ENCODE measurements at places on chromosomes 2 and 18. TPM values are rescaled to one million over a fixed set of nuclear protein-coding genes. Genes with fewer than 3 reads are reported as not detected.

DNA sequence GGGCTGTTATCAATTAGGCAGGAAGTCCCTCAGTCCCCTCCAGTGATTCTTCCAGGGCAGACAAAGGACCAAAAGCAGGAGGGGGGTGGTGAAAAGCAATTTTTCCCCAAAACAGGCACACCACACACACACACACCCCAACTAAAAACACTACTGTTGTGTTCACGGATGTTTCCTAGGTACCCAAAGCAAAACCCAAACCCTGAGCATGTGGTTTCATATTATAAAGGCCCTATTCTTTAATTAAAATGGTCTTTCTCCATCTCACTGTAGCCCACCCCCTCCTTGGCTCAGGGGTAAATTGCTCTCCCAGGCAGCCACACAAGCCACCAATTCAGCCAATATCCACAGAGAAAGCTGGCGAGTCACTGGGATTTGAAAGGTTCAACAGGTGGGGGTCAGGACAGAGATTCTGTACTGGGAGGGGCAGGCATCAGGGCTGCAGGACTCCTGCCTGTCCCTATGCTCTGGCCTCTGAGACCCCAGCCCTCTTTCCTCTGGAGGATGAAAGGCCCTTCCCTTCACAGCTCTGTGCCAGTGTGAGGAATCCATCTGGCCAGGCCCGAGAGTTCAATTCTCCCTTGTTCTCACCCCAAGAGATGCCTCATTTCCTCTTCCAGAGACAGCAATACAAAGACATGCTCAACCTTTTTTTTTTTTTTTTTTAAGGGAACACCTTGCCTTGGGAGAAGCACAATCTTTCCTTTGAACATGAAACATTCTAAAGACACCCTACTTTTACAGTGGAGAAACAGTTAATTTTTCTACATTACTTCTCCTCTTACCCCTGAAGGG, 43.6 kb downstream of the SPRED2 start:
- no peak overlapping the region for H3K4me3 ChIP-seq
- peaks cover 12% of the 10 kb centered on the region for H3K4me1 ChIP-seq
- H3K27me3 ChIP-seq = no peaks in the 10 kb centered on the region
- no peak overlapping the region for H3K27ac ChIP-seq

DNA sequence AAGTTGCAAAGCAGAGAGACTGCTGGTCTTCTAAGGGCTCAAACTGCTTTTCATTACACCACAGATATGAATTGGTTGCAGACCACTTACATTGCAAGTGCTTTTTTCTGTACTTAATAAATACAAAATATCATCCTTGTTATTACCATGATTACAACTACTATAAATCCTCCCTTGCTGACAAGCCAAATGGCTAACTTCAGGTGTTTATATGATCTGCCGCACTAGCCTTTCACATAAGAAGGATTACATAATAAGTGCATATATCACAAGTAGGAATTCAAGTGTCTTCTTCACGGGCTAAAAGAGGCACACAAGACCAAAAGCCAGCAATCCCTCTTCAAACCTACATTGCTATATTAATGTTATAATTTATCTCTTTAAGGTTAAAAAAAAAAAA, 373.0 kb downstream of the ZEB2 start:
- H3K4me1 ChIP-seq = no peaks in the 10 kb centered on the region
- no peak overlapping the region for H3K27ac ChIP-seq
- H3K36me3 ChIP-seq = no peaks in the 10 kb centered on the region
- no peak for DNase-seq
- no peak overlapping the region for H3K4me3 ChIP-seq

Gene DTNA
- 7.3 TPM for total RNA-seq

DNA sequence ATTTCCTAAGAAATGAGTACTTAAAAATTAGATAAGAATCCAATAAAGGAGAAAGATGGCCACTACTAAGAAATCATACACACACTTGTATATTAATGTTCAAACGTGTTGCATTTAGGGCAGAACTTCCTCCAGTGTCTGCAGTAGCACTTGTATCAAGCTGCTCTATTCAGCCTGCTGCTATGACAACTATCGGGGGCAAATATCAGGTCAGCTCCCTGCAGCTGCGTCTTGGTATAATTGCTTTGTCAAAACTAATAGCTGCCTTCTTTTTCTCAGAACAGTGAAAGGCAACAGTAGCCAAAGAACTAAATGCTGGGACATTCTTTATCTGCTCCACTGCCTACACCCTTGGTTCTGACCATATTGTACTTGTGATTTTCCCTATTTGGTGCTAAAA, 300.7 kb downstream of the NOL4 start:
- H3K4me3 ChIP-seq = no peak overlapping the region
- H3K27ac ChIP-seq = no peak overlapping the region
- H3K4me1 ChIP-seq = peaks cover 3% of the 10 kb centered on the region
- no peaks in the 10 kb centered on the region for H3K36me3 ChIP-seq

Gene GPR39
- 0.64 TPM for total RNA-seq

Gene ITPRIPL1
- total RNA-seq = 14.5 TPM

DNA sequence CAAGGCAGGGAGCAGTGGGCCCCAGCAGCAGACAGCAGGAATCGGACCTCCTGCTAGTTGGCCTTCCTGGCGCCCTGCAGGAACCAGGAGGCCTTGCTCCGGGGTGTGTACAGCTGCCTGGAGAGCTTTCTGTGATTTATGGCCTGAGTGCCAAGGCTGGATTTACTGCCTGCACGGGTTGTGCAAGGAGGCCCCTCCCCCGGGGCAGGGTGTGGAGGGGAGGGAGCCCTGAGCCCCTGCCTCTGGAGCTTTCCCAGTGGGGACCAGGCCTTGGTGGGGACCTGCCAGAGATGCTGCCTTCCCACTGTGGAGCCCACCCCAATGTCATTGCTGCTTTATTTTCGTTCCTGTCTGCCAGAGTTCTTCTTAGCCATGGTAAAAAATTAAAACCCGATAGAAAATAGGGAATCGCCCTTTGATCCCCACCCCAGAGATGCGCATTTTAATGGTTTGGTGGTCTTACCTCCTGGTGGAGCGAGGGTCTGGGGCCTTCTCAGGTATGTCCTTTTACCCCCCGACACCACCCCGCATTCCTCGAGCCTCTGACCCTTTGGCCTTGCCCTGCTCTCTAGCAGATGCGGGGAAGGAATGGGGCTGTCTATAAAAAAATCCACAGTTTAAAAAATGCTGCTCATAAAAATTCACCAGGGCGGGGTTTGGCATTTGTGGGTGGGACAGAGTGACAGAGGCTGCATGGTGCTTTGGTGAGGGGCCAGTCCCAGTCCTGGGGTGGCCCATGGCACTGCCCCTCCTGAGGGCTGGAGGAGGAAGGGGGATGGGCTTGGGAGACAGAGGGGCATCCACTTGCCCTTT, 6.9 kb upstream of the RALB start:
- no peak for DNase-seq
- H3K4me3 ChIP-seq = no peak overlapping the region
- H3K27me3 ChIP-seq = no peaks in the 10 kb centered on the region
- H3K36me3 ChIP-seq = no peaks in the 10 kb centered on the region
- no peaks in the 10 kb centered on the region for H3K4me1 ChIP-seq

Measured in ascending aorta (tissue), 2 donors.